ENCODE measurements at places on chromosomes 7 and 10.

DNA sequence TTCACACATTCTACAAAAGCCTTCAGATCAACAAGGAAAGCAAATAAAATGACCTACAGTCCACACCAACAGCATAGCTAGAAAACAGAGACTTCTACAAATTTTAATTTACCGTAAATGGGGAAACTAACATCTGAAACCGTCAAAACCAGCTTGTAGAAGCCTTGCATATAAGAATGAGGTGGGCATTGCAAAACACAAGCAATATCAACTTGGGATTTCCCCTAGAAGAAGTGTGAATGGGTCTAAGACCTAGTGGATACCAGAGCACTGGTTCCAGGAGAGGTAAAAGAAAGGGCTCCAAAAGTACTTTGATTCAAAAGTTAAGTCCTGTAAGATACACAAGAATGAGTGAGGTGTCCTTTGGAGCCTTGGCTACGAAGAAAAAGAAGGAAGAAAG is 18.7 kb downstream of the RTKN2 start:
- no peak for DNase-seq

- DNase-seq, result peak; percentile 36
Measured at GRCh38 chr7:30717181-30717580, 34.8 kb upstream of the INMT start.

DNA sequence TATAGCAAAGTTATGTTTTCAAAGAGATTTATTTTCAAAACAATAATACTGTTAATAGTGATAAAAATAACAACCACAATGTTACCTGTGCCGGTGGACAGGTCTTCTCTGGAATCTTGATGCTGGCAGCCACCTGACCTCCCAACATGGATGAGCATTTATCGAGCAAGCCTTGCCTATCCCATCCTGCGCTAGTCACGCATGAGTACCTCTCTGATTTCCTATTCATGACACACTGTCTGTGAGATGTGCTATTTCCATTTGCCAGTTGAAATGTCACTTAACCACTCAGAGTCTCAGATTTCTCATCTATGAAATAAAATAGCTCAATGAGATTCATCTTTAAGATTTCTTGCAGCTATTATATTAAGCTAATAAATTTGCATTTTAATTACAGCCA is 341.2 kb upstream of the VWC2 start:
- DNase-seq, result no peak

DNA sequence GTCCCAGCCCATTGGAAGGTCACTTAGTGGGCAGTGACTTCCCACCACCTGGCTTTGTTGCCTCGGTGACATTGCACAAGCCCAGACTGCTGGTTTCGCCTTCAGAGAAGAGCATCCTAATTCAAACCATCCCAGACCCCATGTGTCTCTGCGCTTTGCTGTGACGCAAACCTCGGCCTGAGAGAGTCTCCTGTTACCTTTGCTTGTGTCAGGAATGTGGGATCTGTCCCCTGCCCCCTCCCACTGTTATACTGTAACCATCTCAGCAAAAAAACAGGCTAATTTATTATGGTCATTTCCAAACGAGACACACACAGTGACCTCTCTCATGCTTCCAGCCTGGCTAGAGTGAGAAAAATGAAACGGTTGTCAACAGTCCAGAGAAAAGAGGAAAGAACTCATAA is 25.0 kb upstream of the AQP1 start:
- no peak for DNase-seq

DNA sequence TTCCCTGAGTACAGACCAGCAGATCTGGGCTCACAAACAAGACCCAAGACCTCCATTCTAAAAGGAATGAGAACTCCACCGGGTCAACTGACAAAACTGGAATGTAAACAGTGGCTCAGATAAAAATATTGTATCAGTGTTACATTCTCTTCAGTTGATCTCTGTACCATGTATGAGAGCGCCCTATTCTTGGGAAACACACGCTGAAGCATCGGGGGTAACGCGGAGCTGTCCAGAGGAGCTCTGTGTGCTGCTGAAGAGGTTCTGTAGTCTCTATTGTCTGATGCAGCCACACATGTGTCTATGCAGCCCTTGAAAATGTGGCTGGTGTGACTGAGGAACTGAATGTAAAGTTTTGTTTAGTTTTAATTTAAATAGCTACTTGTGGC is 39.7 kb downstream of the HIPK2 start:
- DNase-seq, result no peak

DNA sequence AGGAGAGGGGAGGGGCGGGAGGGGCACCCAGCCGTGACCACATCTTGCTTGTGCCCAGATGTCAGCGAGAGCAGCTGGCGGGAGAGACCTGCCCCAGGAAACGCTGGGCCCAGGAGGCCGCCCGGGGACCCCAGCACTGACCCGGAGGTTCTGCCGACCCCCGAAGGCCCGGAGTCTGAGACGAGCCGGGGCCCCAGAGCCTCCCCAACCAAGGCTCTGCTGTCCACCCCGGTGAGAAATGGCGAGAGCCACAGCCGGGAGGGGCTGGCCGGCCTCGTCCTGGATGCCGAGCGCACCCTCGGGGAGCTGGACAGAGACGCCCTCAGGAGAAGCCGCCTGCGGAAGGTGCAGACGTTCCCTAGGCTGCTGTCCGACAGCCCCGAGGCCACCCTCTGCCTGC is 25.9 kb downstream of the KNDC1 start:
- DNase-seq, result no peak

DNA sequence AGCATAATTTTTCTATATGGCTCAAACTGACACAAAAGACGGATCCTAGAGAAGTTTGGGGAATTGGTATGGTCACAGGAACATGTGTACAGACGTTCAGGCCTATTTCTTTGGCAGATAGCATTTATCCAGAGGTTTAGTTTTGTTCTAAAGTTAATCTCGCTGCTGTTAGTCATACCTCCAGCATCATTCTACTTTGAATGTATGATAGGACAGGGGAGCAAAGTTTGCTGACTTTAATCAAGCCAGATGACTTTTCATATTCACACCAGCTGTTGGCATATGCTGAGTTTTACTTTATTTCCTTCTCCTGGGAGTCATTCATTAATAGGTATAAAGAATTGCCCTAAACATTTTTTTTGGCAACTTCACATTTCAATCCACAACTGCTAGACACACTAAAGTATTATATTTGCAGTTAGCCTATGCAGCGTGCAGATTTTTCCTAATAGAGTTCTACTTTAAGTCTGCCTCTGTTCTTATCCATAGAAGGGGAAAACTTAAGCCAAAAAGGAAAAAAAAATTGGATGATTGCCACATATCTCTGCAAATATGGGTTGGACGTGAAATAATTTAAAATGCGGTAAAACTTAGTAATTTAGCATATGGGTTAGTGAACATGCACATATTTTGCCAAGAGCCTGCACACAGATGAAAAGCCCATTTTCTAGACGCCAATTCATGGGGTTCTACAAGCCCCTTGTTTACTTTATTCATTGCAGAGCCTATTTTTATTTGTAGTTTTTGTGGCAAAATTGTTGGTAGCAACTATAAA is 213.1 kb downstream of the C7orf25 start:
- DNase-seq, result no peak

- DNase-seq, result no peak
Measured at GRCh38 chr7:50455658-50456057, 5.5 kb upstream of the FIGNL1 start.

GRCh38 chr7:85356916-85357315 is 170.1 kb upstream of the SEMA3D start:
- no peak for DNase-seq

DNA sequence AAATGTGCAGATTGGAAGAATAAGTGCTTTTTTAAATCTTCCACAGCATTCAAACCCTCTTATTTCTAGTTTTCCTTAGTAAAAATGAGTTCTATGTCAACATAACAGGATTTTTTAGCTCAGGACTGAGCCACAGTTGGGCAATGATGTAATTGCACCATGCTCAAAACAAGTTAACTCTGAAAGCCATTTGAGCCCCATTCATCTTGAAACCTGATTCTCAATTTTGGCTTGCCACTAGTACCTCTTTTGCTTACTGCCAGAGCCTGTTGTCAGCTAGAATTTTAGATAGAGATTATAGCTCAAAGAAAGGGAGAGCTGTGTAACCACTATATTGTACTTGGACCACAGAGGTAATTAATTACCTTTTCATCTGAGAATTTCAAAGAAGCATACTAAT is 1028.5 kb upstream of the PHF14 start:
- DNase-seq, result no peak

DNA sequence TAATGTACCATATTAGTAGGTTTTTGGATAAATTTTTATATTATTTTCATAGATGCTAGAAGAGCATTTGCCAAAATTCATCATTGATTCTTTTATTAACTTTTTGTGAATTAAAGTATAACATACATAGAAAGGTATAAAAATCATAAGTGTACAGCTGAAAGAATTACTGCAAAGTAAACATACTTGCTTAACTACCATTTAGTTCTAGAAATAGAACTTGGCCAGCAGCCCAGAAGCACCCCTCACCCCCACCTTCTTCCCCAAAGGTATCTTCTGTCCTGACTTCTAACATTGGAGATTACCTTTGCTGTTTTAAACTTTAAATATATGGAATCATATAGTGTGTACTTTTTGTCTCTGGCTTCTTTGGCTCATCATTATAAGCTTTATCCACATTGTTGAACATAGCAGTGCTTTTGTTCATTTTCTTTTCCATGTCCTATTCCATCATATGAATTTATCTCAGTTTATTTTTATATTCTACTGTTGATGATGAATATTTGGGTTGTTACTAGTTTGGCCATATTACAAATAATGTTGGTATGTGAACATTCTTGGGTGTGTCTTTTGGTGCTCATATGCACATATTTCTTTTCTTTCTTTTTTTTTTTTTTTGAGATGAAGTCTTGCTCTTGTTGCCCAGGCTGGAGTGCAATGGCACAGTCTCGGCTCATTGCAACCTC is 142.8 kb downstream of the ADK start:
- no peak for DNase-seq
